Spleen (tissue), 13 donors: ENCODE measurements at places on chromosomes 11 and 22.

DNA sequence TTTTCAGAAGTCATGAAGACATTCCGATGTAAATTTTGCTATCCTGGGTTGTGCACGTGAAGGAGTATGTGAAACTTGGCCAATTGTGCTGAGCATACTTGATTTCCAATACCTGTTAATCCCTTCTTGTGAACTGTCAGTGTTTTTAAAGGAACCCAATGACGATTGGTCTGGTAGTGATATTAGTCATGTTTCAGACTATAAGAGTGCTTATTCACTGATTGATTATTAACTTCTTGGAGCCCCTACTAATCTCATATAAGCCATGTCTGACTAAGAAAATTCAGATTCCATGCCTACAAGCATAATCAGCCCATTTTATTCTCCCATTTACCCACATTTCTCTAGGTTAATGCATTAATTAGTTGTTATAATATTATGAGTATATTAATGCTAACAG, 330.8 kb upstream of the MTNR1B start:
- no peak for DNase-seq

- DNase-seq: no peak
These were observed 40.5 kb downstream of the PRCP start for GRCh38 chr11:82859750-82860149.

DNA sequence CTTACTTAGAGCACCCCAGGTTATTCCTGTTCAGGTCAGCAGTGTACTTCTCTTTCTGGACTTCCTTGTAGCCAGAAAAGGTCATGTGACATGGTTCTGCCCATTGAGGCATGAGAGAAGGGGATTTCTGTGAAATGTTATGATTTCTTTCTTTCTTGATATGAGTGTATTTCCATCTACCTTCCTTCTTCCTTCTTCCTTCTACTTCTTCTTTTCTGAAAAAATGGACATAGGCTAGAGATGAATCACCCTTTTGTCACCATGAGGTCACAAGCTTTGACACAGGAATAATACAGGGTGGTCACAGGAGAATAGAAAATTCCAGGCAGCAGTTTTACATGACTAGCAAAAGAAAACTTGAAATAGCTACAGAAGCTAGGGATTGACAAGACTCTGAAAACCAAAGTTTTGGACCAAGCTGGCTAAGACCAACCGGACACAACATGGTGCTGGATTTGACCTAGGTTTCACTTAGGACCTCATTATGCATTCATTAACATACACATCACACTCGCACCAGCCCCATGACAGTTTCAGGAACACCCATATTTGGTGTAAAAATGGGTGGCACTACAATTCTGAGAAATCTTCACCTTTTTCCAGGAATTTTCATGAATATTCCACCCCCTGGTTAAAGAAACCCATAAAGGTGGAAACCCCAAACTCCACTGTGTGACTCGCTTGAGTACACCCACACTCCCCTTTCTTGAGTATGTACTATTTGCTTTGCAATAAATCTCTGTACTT, 21.2 kb upstream of the MAP6 start:
- DNase-seq: no peak

GRCh38 chr11:130180896-130181294, 21.3 kb downstream of the ST14 start:
- DNase-seq: no peak

- DNase-seq: no peak
These were observed 37.6 kb downstream of the ZNF195 start for GRCh38 chr11:3341298-3341697.
